Iris pigment epithelial cell (primary cell): ENCODE measurements at places on chromosomes 1 and 21.

- no peak for DNase-seq
Measured at GRCh38 chr1:207817166-207817565, 65.3 kb downstream of the CD46 start.

GRCh38 chr1:25030674-25031589 lies 100.9 kb upstream of the RUNX3 start:
- no peak for DNase-seq

- peak; percentile 5 for DNase-seq
Measured at GRCh38 chr1:232381394-232382100, 248.4 kb downstream of the SIPA1L2 start.

DNA sequence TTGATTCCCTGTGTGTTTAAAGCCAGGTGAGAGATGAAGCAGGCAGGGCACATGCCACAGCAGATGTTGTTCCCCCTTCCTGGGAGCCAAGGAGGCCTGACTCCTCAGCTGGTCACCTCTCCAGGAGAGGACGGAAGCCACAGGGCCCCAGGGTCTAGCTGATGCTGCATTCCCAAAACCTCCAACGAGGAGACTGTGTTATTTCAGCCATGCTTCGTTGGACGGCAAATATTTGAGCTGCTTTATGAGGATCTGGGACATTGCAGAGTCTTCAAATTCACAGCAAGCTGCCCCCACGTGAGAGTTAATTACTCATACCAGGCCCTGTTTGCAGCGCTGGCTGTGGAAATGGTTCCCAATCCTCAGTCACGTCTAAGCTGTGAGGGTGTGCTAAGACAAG lies 85.3 kb downstream of the CDC7 start:
- no peak for DNase-seq

- DNase-seq: no peak
Measured at GRCh38 chr1:192578144-192578909, 2.8 kb downstream of the RGS1 start.

- DNase-seq: peak; percentile 78
Measured at GRCh38 chr1:61434276-61434675, 290.7 kb downstream of the TM2D1 start.

GRCh38 chr1:44405031-44405797 lies at the start of gene RNF220:
Gene RNF220 (plus strand): TSS chr1:44405255.
- DNase-seq: peak; percentile 59

- DNase-seq: no peak
Measured at GRCh38 chr1:229614701-229615100, 11.2 kb downstream of the TAF5L start.

DNA sequence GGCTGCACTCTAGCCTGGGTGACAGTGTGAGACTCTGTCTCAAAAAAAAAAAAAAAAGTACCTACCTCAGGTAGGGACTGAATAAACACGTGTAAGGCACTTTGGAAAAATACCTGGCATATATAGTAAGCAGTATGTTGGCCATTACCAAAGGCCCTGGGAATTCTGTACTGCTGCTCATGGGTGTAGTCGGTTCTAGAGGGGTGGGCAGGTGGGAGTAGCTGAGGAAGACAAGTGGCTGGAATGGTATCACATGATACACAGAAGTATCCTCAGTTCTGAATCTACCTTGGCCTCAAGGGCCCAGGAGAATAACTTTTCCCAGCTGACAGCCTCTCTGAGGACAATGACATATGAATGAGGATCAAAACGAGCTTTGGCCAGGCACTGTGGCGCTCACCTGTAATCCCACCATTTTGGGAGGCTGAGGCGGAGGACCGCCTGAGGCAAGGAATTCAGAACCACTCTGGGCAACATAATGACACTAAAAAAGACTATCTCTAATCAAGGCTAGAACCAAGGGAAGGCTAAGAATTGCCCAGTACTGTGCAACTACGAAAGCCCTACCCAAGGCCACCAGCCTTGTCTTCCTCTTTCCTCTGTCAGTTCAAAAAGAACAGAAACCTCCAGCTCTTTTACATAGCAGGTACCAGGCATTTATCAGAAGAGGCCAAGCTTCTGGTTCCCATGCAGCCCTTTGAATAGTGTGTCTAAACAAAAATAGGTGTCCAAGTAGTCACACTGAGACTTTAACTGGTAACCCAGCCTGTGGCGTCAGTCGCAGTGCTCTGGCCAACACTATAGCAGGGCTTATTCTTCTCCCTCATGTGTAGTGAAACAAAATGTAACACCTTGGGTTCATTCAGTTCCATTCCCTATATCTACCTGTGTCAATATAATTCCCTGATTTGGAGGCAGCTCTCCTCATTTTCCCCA lies 10.2 kb downstream of the MMACHC start:
- no peak for DNase-seq

DNA sequence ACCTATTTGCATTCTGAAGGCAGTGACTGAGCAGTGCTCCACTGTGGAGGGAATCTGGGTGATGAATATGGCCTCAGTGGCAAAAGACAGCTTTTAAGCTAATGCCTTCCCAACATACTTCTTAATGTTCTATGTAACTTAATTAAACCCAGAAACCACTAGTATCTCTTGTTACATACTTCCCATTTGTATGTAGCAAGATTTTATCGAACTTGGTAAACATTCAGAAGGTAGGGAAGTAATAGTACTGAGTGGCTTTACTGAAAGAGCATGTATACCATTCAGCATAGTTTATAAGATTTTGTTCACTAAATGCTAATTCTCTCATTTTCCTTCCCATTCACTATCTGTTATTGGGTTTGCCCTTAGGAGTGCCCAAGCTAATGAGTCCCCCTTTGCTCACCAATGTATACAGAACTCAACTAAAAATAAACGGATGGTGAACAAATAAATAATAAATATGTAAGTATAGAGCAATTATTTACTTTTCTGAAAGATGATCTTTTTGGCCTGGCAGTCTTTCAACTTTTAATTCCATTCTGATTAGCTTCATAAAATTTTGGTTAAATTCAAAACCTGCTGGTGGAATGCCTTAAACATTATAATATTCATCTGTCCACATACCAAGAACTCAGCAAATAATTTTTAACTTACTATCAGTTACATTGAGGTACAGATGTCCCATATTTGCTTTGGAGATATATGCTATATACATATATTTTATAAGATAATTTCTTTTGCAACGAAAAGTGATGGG lies 204.4 kb downstream of the APP start:
- no peak for DNase-seq
